ENCODE measurements at places on chromosomes 6 and 20.

- no peak for DNase-seq
Observed at GRCh38 chr6:12570461-12571030, 146.0 kb upstream of the PHACTR1 start.

- no peak for DNase-seq
Observed at GRCh38 chr6:1792989-1793388, 183.3 kb downstream of the FOXC1 start.

DNA sequence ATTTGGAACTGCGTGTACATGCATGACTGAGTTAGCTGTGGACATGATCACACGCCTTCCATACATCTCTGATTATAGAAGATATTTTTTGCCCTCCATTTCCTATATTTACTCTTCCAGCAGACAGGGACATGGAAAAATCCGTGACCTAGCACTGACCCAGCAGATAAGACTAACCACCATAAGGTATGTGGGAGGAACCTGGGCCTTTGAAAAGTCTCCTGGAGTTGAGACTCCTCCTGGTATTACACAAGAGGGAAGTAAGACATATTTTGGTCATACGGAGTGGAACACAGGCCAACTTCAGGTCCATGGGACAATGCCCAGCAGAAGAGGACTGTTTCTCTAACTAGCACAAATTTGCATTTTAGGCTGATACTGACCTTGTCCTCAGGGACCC is 13.7 kb upstream of the SIRPB1 start:
- DNase-seq = no peak

GRCh38 chr6:151284012-151284411 is 44.2 kb downstream of the AKAP12 start:
- DNase-seq = no peak

GRCh38 chr6:154371281-154371680 is 14.7 kb upstream of the IPCEF1 start:
- DNase-seq = no peak

DNA sequence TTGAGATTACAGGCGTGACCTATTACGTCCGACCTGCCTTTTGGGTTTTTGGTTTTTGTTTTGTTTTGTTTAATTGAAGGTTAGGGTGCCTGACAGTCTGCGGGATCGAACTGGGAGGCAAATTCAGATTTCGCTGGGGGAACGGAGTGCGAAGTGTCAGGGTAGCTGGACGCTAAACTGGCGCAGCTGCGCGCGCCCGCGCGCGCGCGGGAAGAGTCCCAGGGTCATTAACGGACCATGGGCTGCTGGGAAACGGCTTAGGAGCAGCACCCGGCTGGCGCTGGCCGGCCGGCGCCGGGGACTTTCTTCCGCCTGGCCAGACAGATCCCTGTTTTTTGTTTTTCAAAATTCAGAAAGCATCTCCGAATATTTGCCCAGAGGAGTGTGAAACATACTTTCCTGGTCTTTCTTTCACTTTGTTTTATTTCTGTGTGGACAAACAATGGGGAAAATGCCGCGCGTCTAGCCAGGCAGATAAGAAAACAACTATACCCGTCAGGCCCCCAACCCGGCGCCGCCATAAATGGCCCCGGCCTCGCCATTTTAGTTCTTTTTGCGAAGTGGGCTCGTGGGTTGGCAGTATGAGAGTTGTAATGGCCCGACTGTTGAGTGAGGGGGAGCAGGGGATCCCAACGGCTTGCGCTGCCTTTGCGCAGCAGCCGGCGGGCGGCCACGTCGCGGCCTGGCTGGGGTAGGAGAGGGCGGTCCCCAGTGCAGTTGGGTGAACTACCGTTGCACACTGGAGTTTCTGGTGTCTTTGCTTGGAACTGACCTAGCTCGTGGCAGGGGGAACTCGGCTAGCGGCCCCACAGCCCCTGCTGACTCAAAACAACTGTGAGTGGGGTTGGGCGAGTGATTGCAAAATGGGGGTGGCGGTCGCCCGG is 7.1 kb downstream of the HSPA1B start:
- peak; percentile 63 for DNase-seq

DNA sequence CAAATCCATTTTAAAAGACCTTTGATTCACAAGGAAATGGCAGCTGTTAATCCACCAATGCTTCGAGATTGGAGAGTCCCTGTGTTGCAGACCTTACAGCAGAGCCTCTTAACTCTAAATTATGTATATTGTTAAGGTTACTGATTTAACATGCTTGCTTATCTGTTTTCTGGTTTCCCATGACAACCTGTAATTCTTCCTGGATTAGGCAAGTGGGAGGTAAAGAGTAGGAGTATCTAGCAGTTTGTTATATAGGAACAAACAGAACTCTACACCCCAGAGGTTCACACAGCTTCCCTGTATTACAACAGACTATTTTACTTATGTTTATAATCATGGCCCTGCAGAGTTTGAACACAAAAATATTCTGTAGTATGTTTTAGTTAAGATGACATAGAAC is 39.5 kb downstream of the NKX2-4 start:
- DNase-seq = no peak

Measured in activated T-helper 1 cell treated with Interleukin-2 at 50 U/mL for 16 hours (primary cell).